ENCODE measurements at places on chromosomes 5 and 9.

- DNase-seq: peak; percentile 63
Measured at GRCh38 chr9:36036780-36037548, at the start of gene RECK. RECK (plus strand) TSS chr9:36036913; CDS start chr9:36036999, 86 bp downstream.

GRCh38 chr5:78016863-78017529, 240.9 kb upstream of the TBCA start:
- DNase-seq: no peak

GRCh38 chr9:125744616-125745015, 2.6 kb upstream of the PBX3 start:
- DNase-seq: peak; percentile 78

DNA sequence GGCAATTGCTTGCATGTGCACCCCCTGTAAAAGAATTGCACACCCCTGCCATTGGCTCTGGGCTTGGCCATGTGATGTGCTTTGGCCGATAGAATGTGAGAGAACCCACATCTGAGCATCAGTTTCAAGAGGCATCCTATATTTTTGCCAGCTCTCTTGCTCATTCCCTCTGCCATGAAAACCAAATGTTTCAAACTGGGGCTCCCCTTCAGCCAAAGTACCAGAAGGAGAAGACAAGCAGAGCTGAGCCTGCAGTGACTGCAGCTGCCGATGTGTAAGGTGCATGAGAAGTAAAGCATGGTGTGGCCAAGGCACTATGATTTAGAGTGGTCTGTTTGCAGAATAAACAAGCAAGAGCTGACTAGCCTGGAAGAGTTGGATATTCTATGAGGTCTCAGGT, 132.3 kb downstream of the ASTN2 start:
- DNase-seq: no peak

DNA sequence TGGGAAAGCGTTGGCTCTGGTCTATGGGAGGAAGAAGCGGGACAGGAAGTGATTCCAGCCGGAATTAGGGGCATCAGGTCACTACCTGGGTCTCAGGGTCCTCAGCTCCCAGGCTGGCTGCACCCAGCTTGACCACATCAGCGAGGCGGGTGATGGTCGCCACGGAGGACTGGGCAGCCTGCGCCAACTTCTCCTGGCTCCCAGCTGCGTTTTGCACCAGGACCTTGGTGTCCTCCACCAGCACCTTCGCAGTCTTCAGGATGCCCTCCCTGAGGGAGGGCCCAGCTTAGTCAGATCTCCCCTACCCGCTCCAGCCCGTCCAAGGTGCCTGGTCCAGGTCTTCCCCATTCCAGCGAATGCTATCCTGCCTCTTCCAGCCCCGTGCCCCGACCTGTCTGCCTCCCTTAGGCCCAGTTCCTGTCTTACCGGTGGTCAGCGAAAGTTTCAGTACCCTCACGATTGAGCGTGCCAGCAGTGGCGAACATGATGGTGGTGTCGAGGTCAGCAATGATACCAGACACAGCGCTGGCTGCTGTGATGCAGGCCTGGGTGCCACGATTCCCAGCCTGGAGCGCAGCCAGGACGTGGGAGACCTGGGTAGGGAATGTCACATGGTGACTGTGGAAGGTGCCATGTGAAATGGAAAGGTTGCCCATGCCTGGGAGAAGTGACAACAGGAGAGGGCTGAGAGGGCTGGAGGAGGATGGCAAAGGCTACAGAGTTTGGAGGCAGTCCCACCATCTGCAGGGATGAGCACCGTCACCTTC, 14.4 kb upstream of the TPM2 start:
- DNase-seq: no peak

GRCh38 chr5:176897263-176897662, 1.9 kb downstream of the HK3 start:
- DNase-seq: no peak

DNA sequence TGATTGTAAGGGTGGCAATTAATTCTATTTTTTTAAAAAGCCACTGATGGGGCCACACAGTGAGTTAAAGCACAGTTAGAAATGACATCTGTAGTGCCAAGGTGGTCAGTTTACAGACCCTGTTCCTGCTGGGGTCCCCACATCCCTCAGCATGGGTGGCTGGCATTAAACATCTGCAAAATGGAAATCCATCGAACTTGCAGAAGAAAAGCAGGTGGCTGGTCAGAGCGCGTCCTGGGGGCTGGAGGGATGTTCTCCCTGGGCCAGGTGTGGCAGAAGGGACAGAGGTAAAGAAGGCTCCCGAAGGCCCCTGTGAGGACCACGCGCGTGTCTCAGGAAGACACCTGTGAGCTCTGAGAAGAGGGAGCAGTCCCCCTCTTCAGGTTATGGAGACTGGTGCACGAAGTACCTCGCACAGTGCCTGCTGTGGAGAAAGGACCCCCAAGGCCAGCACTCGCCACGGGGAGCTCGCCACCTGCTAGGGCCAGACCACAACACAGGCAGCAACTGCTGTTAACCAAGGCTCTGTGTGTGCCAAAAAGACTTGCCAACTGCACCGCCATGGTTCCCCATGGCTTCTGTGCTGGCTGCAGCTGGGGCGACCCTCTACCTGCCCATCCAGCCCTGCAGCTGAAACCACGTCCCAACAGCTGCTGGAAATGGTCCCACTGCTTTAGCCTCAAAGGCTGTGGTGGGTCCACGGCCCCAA, 65.2 kb downstream of the RASGEF1C start:
- DNase-seq: no peak

- DNase-seq: no peak
Measured at GRCh38 chr5:126613941-126614592, 13.3 kb downstream of the PHAX start.

GRCh38 chr5:135263022-135263668, 135.9 kb downstream of the MACROH2A1 start:
- no peak for DNase-seq

- no peak for DNase-seq
Measured at GRCh38 chr5:111762895-111763294, 5.9 kb upstream of the NREP start.

DNA sequence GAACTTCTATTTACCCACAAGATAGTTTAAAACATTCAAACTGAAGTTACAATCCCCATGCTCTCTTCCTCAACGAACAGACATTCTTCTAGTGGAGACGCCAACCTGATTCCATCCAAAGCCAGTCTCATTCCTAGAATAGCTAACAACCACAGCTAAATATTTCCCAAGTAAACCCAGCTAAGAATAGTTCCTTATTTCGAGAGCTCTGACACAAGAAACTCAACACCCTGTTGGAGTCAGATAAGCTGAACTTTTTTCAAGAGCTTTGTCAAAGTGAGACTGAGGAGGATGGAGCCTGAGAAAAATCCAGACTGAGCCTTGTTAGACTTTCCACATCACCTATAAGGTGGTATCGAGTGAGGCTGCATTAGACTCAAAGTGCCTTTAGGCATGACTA, 56.7 kb upstream of the RPS23 start:
- no peak for DNase-seq

DNA sequence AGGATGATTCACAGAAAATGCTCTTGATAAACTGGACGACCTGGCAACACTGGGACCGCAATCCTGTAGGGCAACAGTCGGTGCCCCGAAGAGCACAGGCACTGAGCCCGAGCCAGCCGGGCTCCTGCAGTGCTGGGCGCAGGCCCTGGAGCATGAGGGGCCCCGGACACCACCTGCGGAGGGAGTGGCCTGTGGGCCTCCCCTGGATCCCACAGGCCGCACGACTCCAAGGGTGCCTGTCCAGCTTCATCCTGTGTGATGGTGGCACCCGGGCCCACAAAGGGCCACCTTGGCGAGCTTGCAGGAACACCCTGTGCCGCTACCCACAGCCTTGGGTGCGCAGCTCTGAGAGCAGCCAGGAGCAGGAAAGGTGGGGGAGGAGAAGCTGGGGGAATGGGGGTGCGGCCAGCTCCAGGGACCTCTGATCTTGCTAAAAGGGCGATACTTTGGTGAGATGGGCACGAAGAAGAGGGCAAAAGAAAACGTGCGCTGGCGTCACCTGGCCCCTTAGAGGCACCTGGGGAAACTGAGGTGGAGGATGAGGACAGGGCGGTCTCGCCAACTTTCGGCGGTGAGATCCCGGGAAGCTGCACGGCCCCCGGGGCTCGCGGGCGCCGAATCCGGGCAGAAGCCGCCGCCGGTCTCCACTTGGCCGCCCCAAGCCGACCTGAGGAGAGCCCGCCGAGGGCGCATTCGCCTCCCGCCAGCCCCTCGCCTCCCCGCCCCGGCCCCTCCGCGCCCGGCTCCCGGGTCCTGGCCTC, 722 bp downstream of the TBC1D9B start:
- DNase-seq: peak; percentile 56

- DNase-seq: no peak
Measured at GRCh38 chr5:76604838-76605237, 18.4 kb downstream of the F2RL2 start.

GRCh38 chr9:87223392-87224246, 274.0 kb upstream of the DAPK1 start:
- DNase-seq: no peak
